Testis (tissue), 5 donors: ENCODE measurements at places on chromosomes 7 and 10. TPM values are rescaled to one million over a fixed set of nuclear protein-coding genes. Genes with fewer than 3 reads are reported as not detected.

The ADD3 gene
- 240 TPM for total RNA-seq

The BTBD16 gene
- 4.9 TPM for total RNA-seq

The MYOF gene
- total RNA-seq = 9.4 TPM

The HOXA1 gene
- total RNA-seq = 0.37 TPM

The IRF5 gene
- total RNA-seq = 5.6 TPM

The NRAP gene
- total RNA-seq = 2.1 TPM

The HKDC1 gene
- 1.9 TPM for total RNA-seq

The HMX3 gene
- 0.25 TPM for total RNA-seq

The SCART1 gene
- total RNA-seq = 11.6 TPM

The C10orf62 gene
- total RNA-seq = 108 TPM

The NPM3 gene
- total RNA-seq = 38.9 TPM

The LGI1 gene
- 1.0 TPM for total RNA-seq

The KLF14 gene
- total RNA-seq = 0.93 TPM

The DNAH11 gene
- 19.3 TPM for total RNA-seq

The MBL2 gene
- total RNA-seq = 0.12 TPM

The RASSF4 gene
- 53.1 TPM for total RNA-seq

The GOLGA7B gene
- 1.1 TPM for total RNA-seq

The CPVL gene
- 51.1 TPM for total RNA-seq

The ZNF92 gene
- 10.8 TPM for total RNA-seq

The NCAPG2 gene
- 30.2 TPM for total RNA-seq

The PAX2 gene
- total RNA-seq = 1.1 TPM

The CLDN12 gene
- 31.8 TPM for total RNA-seq

The TOMM7 gene
- 141 TPM for total RNA-seq

The PTPN20 gene
- total RNA-seq = 20.9 TPM

The SMKR1 gene
- total RNA-seq = 210 TPM

The OR2A5 gene
- total RNA-seq = 0.43 TPM
